ENCODE measurements at places on chromosomes 16 and 17.

- no peak for DNase-seq
Observed at GRCh38 chr17:81713556-81714411, 1.7 kb downstream of the SLC25A10 start.

GRCh38 chr16:64826374-64826773, 295.5 kb downstream of the CDH11 start:
- no peak for DNase-seq

DNA sequence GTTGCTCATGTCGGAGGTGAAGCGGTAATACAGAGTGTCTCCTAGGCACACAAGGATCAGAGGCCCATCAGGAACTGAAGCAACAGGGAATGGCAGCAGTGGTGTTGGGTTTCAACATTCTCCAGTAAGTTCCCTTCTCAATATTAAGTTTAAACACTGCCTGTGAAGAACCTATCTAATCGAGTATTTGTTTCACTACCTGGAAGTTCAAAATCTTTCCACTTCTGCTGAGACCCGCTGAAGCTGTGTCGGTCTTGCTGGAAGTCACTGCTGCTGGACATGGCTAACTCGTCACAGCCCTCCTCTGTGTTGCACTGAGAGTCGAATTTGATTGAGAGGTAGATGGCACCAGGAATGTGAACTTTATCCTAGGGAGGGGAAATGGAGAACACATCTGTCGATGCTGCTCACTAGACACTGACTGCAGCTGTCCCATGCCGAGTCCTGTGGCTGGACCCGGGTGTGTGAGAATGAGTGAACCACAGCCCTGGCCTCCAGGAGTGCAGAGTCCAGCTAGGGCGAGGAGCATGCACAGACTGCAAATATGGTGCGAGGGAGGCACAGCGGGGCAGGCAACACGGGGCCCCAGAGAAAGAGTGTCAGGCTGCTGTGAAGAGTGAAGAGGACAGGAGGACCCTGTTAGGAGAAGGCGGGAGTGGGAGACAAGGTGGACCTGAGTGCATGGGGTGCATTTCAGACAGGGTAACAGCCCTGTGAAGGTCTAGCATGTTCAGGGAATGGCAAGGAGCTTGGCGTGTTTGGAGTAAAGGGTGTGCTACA, 50.1 kb upstream of the ATP2A3 start:
- no peak for DNase-seq

- DNase-seq: no peak
Observed at GRCh38 chr16:7350806-7351205, 18.2 kb downstream of the RBFOX1 start.

DNA sequence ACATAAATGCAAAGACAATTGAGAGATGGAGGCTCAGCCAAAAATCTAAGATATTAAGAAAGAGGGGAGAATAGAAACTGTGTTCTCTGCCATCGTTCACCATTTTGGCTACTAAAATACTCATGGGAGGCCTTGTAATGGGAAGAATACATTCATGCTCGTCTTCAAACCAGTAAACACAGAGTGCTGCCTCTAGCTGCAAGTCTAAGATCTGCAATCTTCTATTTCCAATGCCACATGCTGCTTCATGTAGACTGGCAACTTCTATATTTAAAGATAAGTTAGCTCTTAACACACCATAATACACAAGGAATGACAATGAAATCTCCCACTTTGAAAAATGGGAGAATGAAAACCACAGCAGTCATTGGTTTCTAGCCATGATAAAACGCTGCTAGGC, 387.3 kb downstream of the HS3ST3B1 start:
- no peak for DNase-seq

GRCh38 chr17:67335245-67335835, 31.0 kb downstream of the PSMD12 start:
- DNase-seq: no peak

DNA sequence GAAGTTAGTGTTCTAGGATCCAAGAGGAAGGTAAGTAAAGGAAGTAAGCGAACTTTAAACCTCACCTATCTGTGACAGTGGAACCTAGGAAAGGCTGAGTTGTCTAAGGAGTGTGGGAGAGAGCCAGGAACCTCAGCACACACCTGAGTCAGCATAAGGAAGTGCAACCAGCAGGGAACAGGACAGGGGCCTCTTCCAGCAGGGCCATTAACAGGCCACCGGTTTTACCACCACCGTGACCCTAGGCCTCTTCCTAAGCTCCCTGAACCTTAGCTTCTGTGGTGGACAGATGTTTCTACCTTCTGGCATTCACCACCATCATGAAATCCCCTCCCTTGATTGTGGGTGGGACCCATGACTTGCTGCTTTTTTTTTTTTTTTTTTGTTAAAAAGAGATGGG, 26.7 kb upstream of the GPATCH8 start:
- no peak for DNase-seq

DNA sequence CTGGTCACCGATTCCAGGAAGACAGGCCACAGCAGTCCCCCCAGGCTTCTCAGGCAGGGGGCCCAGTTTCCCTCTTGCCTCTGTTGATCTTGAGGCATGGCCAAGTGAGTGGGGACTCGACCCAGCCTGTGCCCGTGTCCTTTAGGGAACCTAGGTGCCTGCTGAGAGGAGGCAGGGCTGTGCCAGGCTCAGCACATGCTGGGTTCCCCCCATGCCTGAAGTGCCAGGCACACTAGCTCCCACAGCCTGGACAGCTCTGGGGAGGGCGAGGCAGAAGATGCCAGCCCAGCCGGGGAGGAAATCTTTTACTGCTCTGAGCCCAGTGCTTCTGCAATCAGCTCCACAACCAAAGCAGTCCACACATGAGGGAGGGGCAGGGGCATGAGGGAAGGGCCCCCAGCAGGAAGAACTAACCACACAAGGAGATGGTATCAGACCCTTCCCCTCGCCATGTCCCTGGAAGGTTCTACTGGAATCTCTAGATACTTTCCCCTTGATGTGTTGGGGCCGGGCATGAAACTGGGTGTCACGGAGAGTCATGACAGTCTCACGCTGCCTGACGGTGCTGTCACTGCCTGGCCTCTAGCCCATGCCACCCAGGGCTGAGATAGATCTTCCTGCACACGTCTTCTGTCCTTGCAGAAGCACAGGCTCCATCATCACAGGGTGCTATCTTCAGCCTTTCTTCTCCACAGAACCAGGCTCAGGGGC, 25.5 kb downstream of the MYO18A start:
- no peak for DNase-seq

GRCh38 chr16:23595246-23595950, 718 bp downstream of the NDUFAB1 start:
- no peak for DNase-seq

- DNase-seq: no peak
Observed at GRCh38 chr17:29972277-29972676, 30.8 kb downstream of the EFCAB5 start.

GRCh38 chr16:28180655-28181460, 30.9 kb downstream of the XPO6 start:
- DNase-seq: no peak

DNA sequence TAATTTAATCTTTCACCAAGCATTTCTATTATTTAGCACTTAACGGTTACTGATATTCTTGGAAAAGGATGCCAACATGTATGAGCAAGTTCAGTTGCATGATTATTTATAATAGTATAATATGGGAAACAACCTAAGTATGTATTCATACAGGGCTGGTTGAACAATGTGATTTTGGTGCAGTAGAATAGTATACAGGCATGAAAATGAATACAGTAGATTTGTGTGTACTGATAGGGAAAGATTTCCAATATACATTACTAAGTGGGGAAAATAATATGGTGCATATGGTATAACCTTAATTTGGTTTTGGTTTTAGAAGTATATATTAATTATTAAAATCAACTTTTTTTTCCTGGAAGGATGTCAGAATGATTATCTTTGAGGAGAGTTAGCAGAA, 109.1 kb downstream of the SPECC1 start:
- DNase-seq: no peak

DNA sequence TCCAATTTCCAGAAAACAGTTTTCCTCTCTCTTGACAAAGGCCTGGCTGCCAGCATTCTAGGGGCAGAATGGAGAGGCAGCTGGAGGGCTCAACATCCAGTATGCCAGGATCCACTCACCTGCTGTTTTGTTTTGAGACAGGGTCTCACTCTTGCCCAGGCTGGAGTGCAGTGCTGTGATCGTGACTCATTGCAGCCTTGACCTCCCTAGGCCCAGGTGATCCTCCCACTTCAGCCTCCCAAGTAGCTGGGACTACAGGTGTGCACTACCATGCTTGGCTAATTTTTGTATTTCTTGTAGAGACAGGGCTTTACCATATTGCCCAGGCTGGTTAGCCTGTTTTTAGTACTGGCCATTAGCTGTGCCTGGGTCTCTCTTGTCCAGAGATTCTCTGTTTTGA, 29.1 kb upstream of the FOXJ1 start:
- no peak for DNase-seq

GRCh38 chr16:57409065-57409464, 4.5 kb downstream of the CCL17 start:
- no peak for DNase-seq

DNA sequence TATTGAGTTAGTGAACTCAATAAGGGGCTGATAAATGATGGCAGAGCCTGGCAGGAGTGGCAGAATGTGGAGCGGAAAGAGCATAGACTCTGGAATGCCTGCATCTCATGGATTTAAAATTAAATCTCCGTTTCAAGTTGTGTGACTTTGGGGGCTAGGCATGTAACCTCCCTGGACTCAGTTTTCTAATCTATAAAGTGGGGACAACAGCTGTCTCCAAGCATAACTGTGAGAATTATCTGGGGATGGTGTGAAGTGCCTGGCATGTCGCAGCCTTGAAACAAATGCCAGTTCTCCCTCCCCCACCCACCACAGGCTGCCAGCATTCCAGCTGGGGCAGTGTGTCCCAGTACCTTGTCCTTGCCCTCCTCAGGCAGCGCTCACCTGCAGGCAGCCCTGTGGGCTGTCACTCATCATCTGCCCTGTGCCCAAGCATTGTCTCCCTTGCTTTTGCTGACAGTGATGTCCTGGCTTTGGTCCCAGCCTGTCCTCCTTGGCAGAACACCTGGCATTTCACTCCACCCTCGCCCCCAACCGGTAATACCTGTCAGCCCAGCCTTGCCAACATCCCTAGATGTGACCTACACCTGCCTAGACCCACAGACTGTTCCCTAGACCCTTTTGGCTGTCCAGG, 129.6 kb downstream of the MRM1 start:
- DNase-seq: peak; percentile 34

GRCh38 chr16:55147396-55147795, 176.6 kb upstream of the IRX6 start:
- DNase-seq: no peak

GRCh38 chr16:48393485-48394354, 8.5 kb upstream of the SIAH1 start:
- no peak for DNase-seq

DNA sequence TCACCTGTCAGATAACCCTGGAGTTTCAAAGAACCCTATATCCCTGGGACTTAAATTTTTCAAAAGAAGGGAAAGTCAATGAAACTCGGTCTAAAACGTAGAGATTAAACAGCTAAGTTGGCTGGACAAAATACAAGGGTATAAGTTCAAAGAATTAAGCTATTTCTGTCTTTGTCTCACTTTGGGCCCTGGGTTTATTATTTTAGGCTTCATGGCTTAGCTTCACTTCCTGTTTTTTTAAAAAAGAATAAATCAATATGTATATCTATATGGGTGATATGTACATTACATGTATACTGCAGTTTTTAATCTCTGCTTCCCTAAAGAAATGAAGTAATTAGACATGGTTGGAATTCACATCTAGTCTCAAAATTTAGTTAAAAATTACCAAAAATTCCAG, 132.3 kb downstream of the TRIM37 start:
- no peak for DNase-seq

DNA sequence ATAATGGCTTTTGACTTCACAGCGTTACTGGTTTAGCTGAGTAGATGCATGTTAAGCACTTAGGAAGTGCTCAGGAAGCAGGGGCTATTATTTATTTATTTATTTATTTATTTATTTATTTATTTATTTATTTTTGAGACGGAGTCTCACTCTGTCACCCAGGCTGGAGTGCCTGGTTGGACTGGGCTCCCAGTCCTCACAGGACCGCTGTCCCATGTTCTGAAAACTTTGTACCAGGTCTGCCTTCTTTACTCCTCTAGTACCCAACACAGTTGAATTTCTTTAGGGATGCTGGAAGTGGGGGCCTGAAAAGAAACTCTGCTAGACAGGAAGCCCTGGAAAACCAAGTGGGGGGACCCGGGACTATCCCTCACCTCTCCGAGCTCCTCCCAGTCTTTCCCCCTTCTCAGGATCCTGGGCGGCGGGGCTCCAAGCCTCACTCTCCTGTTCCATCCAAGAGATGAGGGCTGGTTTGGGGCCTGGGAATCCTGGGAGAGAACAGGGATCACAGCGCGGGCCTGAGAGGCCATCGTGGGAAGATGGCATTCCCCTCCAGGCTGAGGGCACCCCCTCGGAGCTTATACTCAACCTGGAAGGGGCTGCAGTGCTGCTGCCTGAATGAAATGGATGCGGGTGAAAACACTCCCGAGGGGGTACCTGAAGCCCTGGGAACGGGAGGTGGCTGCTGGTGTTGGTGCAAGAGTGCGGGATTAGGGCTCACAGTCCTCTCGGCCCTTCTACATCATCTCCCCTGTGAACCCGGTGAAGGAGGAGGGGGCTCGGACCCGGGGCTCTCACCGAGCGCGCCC, 674 bp downstream of the ZNF688 start:
- DNase-seq: no peak

- no peak for DNase-seq
Observed at GRCh38 chr16:21274172-21274726, 3.8 kb downstream of the CRYM start.

DNA sequence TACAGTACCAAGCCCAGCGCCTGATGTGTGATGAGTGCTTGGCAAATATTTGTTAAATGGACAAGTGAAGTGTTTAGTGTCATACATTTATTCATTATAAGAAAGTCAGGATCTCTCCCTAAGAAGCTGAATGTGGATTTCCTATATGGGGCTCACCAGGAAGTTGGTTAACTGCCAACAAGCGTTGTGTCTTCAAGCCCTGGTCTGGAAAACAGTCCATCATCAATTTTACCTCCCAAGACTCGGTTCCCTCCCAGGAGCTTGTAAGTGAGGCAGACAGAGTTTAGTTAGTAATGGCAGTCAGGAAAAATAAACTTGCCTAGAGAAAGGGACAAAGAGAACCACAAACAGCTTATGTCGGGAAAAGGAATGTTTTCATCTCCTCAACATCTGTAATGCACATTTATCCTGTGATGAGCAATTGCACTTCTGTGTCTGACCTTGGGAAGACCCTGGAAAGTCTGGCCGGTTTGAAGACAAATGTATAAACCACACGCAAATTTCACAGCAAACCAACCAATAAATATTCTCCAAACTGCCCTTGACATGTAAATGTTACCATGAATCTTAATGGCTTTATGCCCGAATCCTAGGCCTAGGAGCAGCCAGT, 28.3 kb downstream of the C16orf95 start:
- no peak for DNase-seq
